Breast epithelium (tissue), 4 donors: ENCODE measurements at places on chromosomes 13 and 19. TPM values are rescaled to one million over a fixed set of nuclear protein-coding genes. Genes with fewer than 3 reads are reported as not detected.
A peak's percentile ranks its signal among the peaks of the same experiment; 100 is the strongest.

- no peak for DNase-seq
- no peak overlapping the region for H3K4me3 ChIP-seq
- no peaks in the 10 kb centered on the region for H3K4me1 ChIP-seq
These were observed 233.5 kb downstream of the EFNB2 start for GRCh38 chr13:106302011-106302410.

GRCh38 chr19:1986357-1987162 is 29.0 kb downstream of the BTBD2 start:
- no peaks in the 10 kb centered on the region for H3K4me1 ChIP-seq
- H3K36me3 ChIP-seq: peaks cover 8% of the 10 kb centered on the region
- no peak for DNase-seq
- no peak overlapping the region for H3K27ac ChIP-seq
- H3K27me3 ChIP-seq: no peaks in the 10 kb centered on the region

GRCh38 chr13:30375265-30375835 is 46.9 kb upstream of the UBE2L5 start:
- H3K4me3 ChIP-seq: no peak overlapping the region
- no peaks in the 10 kb centered on the region for H3K36me3 ChIP-seq
- no peaks in the 10 kb centered on the region for H3K27me3 ChIP-seq

The HCN2 gene
- total RNA-seq: not detected

- H3K4me3 ChIP-seq: peak overlapping the region; percentile 88
- DNase-seq: no peak
- H3K27ac ChIP-seq: peak overlapping the region; percentile 92
- peaks cover 7% of the 10 kb centered on the region for H3K4me1 ChIP-seq
These were observed 639 bp downstream of the LENG1 start for GRCh38 chr19:54158812-54159351.

The APOE gene
- 439 TPM for total RNA-seq

- H3K4me3 ChIP-seq: no peak overlapping the region
- H3K27me3 ChIP-seq: no peaks in the 10 kb centered on the region
- H3K27ac ChIP-seq: no peak overlapping the region
- H3K36me3 ChIP-seq: no peaks in the 10 kb centered on the region
- DNase-seq: no peak
- H3K4me1 ChIP-seq: no peaks in the 10 kb centered on the region
These were observed 100.7 kb upstream of the OBI1 start for GRCh38 chr13:78759704-78760103.

The KISS1R gene
- not detected for total RNA-seq

DNA sequence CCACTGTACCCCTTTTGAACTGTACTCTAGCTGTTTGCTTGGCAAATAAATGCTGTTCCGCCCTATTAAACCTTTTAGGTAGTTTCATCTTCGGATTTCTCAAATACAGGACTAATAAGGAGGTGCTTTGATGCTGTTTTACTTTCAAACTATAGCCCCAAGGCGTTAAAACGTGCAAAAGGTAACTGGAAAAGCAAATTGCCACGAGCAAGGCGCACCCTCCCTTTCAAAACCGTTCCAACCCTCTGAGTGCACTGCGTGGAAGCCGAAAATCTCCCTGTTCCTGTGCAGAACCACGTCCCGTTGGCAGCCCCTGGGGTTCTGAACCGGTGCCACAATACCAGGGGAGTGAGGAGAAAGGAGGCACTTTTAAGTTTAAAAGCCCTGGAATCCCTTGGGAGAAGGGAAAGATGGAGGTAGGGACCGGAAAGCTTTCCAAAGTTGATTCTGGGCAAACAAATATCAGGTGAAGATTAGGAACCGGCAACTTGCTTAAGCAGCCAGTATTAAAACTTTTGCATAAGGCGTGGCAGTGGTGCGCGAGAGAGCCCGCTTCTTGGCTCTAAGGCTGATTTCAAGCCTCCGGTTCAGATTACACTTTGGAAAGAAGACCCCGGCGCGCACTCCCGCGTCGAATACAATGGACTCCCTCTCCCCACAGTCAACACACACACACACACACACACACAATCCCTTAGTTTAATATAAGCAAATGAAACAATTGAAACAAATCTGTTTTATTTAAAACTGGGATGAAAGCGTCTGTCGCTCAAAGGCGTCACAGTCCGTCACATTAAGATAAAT is 9.5 kb downstream of the POU4F1 start:
- no peaks in the 10 kb centered on the region for H3K4me1 ChIP-seq
- no peak for DNase-seq
- no peaks in the 10 kb centered on the region for H3K36me3 ChIP-seq
- H3K27ac ChIP-seq: no peak overlapping the region
- no peak overlapping the region for H3K4me3 ChIP-seq

- no peak overlapping the region for H3K27ac ChIP-seq
- no peak overlapping the region for H3K4me3 ChIP-seq
- no peaks in the 10 kb centered on the region for H3K4me1 ChIP-seq
- H3K36me3 ChIP-seq: no peaks in the 10 kb centered on the region
- H3K27me3 ChIP-seq: no peaks in the 10 kb centered on the region
These were observed 30.0 kb upstream of the ZNF573 start for GRCh38 chr19:37809366-37809765.

The CARD8 gene
- total RNA-seq: 35.0 TPM

- DNase-seq: no peak
- H3K27ac ChIP-seq: no peak overlapping the region
- no peaks in the 10 kb centered on the region for H3K36me3 ChIP-seq
- peaks cover 8% of the 10 kb centered on the region for H3K27me3 ChIP-seq
- no peaks in the 10 kb centered on the region for H3K4me1 ChIP-seq
These were observed 2.4 kb downstream of the SMIM24 start for GRCh38 chr19:3477951-3478350.

DNA sequence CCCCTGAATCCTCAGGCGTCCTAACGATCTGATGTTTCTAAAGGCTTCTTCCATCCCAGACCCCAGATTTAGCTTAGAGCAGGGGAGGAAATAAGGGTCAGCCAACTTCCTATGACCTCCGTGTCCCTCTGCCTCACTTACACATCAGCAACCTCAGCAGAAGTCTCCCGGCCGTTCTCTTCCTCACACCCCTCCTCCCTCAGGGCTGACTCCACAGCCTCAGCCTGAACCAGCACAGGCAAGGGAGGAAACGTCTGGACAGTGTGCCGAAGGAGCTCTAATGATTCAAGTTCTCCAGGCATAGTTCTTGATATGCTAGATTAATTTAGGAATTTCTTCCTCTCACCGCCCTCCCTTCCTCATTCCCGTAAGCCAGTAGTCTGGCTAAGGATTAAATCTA is 121.4 kb downstream of the NUFIP1 start:
- no peaks in the 10 kb centered on the region for H3K27me3 ChIP-seq
- no peaks in the 10 kb centered on the region for H3K4me1 ChIP-seq
- no peak overlapping the region for H3K4me3 ChIP-seq
- H3K27ac ChIP-seq: no peak overlapping the region
- no peaks in the 10 kb centered on the region for H3K36me3 ChIP-seq
